ENCODE measurements at places on chromosomes 5 and 9.

DNA sequence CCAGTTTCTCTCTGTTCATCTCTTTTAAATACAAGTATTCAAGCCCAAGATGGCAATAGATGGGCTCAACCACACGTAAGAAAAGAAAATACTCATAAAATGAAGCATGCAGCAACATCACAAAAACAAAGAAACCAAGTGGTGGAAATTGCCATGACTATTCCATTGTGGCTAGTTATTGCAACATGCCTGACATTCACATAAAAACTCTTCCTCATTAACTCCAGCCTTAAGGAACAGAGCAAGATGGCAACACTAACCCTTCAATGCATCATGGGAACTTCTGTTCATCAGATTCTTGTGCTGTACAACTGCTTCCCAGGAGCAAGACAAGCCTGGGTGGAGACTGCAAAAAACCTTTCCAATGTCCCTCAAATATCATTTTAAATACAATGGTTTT lies 1.4 kb upstream of the GLIS3 start:
- DNase-seq, result no peak

GRCh38 chr9:130888146-130888885 lies 8.3 kb downstream of the QRFP start:
- DNase-seq, result no peak

DNA sequence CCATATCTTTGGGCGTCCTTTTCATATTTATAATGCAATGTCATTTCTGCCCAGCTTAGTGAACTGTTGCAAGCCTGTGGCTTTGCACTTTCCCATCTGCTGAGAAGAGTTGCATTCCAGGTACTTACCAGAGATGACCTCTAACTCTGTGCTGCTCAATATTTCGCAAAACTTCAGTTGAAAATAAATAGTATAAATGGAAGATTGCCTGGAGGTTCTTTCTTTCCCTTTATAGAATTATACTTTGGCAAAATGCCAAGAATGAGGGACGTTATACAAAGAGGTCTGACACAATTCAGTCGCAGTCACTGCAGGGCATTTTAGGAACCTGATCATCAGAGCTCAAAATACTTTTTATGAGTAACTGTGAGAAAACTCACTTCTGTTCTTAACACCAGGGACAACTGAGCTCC lies 18.9 kb upstream of the VLDLR start:
- DNase-seq, result no peak

DNA sequence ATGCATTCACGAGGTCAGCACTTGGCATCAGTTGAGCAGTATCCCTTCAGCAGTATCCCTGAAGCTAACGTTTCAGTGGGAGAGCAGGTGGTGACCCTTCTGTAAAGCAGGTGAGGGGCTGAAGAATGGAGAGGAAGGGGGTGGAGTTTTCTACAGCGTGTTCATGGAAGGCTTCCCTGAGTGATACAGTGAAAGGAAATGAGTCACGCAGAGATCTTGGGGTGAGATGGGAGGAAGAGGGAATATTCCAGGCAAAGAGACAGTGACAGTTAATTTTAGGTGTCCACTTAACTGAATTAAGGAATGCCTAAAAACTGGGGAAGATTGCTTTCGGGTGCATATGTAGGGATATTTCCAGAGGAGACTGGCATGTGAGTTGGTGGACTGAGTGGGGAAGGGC lies 25.7 kb downstream of the TAS2R1 start:
- no peak for DNase-seq

DNA sequence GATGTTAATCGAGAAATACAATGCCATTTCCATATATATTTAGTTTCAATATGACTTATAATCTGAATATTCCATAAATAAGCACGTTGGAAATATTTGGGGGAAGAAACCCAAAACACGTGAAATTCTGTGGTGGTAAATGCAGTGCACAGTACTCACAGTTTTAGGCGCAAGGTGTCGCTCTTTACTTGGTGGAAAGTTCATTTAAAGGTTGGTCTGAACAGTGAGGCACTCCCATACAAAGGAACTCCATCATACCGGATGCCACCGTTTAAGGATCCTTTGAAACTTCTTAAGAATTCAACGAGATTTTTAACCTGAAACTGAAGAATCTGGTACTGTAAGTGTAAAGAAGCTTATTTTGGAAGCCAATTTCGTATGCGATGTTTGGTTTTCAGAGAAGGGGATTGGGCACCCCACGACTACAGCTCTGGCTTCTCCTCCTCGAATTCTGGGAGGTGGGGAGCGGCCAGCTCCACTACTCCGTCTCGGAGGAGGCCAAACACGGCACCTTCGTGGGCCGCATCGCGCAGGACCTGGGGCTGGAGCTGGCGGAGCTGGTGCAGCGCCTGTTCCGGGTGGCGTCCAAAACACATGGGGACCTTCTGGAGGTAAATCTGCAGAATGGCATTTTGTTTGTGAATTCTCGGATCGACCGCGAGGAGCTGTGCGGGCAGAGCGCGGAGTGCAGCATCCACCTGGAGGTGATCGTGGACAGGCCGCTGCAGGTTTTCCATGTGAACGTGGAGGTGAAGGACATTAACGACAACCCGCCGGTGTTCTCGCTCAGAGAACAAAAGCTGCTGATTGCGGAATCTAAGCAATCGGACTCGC lies at the start of gene PCDHA11:
Gene PCDHA11, plus strand, starts transcription at position 237 of the 834 bp plus-strand sequence. Its CDS starts 147 bp downstream, at position 384.
- DNase-seq, result no peak

GRCh38 chr9:121765021-121765950 lies 113.9 kb downstream of the DAB2IP start:
- DNase-seq, result no peak

- DNase-seq, result no peak
Measured at GRCh38 chr9:33311953-33312352, 21.6 kb downstream of the NFX1 start.

DNA sequence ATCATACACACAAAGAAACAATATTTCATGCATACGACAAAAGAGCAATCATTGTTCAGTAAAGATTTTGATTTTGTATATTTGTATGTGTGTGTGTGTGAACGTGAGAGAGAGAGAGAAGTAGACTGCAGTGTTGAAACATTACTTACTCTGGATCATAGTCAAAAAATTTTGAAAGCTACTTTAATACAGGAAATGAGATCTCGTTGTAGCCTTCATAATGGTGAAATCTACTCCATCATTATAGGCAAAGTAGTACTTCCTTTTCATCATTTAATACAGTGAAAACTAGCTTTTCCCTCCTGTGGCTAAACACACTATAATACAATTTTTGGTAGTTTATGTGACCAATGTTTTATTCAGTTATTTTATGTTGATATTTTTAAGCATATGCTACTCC lies 1427.7 kb upstream of the C9orf72 start:
- no peak for DNase-seq

DNA sequence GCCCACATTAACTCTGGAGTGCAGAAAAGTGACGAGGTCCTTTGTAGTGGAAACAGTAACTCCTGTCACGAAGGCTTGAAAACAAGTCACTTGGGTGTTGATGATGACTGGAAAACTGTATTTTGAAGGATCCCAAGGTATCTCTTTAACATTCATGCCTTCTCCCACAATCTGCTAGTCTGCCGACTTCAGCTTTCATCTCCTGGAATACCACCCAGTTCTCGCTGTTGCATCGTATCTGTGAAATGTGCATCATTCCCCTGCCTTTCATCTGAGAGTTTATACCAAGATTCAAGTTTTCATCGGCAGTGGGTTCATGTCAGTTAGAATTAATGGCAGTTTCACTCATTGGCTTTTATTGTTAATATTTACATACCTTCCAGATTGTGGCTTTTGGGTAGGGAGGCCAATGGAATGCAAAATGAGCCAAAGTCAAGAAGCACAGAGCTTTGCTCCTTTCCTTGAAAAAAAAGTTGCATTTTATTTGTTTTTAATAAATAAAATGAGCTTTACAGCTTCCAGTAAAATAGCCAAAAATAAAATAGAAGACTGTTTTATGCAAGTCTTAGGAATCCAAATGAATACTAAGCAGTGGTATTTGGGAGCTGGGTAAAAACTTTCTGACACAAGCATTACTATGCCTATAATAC lies 575.2 kb upstream of the WWC1 start:
- DNase-seq, result no peak

- no peak for DNase-seq
Measured at GRCh38 chr9:113508111-113508749, 44.7 kb downstream of the RGS3 start.

GRCh38 chr9:128206484-128206883 lies 3.3 kb downstream of the DNM1 start:
- no peak for DNase-seq

- DNase-seq, result no peak
Measured at GRCh38 chr5:10621832-10622231, 58.0 kb downstream of the ANKRD33B start.

DNA sequence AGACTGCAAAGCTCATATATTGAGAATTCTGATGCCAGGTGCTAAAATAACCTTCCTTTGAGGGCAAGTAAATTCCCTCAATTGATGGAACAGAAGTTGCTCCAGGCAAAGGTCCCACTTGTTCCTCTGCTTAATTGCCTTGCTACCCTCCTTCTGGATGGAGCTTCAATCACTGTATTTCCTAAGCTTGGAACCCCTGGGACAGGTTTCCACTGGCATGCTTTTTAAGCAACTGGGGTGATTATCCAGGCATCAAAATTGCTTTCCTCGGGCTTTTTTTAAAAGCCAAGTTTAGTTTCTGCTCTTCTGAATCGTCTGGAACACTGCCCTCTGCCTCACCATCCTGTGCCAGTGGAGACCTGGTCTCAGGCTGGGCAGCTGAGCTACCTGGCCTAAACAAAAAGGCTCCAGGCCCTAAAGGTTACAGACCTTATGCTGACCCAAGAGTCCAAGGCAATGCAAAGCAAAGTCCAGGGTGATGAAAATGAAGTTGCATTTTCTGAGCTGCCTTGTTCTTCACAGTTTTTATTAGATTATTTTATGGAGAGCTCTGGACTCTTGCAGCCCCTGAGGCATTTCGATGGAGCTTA lies 167.9 kb upstream of the CD180 start:
- no peak for DNase-seq

DNA sequence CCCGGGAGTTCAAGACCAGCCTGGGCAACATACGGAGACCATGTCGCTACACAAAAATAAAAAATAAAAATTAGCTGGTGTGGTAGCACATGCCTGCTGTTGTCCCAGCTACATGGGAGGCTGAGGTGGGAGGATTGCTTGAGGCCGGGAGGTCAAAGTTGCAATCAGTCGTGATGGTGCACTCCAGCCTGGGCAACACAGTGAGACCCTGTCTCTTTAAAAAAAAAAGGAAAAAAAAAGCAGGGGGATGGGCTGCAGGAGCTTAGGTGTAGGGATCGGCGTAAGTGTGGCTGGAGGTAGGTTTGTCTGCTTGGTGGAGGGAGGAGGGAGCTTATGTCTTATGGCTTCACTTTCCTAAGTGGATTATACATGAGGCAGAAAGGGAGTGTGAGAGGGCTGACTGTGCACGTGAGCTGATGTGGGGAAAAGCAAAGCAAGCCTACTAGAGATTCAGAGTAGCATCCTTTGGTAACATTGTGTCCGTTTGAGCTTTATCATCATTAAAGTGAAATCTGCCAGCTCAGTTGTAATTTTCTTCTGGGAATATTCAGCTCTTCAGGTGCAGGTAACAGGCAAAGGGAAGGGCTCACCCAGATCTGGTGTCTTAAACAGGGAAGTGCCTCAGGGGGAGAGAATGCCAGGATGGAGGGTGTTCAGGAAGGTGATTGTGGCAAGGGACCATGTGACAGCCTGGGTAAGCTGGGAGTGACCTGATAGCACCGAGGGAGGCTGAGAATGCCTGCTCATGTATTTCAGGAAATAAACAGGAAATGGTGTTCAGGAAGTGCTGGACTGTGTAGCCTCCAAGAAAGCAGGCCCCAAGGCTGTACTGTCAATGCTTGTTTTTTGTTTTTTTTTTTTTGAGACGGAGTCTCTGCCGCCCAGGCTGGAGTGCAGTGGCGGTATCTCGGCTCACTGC lies 17.6 kb upstream of the SETX start:
- DNase-seq, result peak; percentile 36

Measured in B cell (primary cell).